Peyer's patch (tissue), 4 donors: ENCODE measurements at places on chromosomes 12 and 14. TPM values are rescaled to one million over a fixed set of nuclear protein-coding genes. Genes with fewer than 3 reads are reported as not detected.

Gene TCHP
- 120 TPM for total RNA-seq

Gene SMCO2
- total RNA-seq = not detected

GRCh38 chr14:45838597-45838996 is 585.6 kb upstream of the MIS18BP1 start:
- DNase-seq = no peak
- H3K36me3 ChIP-seq = no peaks in the 10 kb centered on the region
- H3K27me3 ChIP-seq = no peaks in the 10 kb centered on the region
- H3K4me1 ChIP-seq = no peaks in the 10 kb centered on the region
- no peak overlapping the region for H3K4me3 ChIP-seq
- H3K27ac ChIP-seq = no peak overlapping the region

DNA sequence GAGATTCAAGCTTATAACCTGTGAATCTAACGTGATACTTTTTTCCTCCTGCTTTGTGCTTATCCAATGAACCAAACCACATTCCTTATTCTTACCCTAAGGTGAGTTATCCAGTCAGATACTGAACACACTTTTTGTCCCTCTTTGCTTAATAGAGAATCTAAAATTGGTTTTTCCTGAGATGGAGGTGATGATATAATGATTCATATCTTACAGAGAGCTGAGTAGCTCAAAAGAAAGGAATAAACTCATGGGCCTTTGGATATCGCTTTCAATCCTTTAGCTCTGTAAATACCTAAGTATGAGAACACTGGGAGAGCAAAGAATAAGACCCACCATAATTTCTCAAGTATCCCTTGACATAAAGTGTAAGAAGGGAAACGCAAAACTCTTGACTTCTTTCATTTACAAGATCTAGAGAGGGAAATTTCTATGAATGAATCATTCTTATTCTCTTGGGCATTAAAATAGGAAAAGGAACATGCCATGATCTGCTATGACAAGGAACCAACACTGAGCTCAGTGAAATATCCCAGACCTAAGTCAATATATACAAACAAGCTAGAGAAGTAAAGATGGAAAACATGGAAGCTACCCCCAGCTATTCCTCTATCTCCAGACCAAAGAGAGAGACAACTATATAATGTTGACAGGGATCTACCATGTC is 81.8 kb upstream of the STAC3 start:
- no peak overlapping the region for H3K4me3 ChIP-seq
- no peaks in the 10 kb centered on the region for H3K36me3 ChIP-seq
- no peaks in the 10 kb centered on the region for H3K27me3 ChIP-seq
- no peaks in the 10 kb centered on the region for H3K4me1 ChIP-seq

- H3K4me1 ChIP-seq = no peaks in the 10 kb centered on the region
- DNase-seq = no peak
- peak overlapping the region; percentile 5 for H3K27ac ChIP-seq
- H3K27me3 ChIP-seq = no peaks in the 10 kb centered on the region
Observed at GRCh38 chr12:104182621-104183378, 32.8 kb upstream of the TXNRD1 start.

DNA sequence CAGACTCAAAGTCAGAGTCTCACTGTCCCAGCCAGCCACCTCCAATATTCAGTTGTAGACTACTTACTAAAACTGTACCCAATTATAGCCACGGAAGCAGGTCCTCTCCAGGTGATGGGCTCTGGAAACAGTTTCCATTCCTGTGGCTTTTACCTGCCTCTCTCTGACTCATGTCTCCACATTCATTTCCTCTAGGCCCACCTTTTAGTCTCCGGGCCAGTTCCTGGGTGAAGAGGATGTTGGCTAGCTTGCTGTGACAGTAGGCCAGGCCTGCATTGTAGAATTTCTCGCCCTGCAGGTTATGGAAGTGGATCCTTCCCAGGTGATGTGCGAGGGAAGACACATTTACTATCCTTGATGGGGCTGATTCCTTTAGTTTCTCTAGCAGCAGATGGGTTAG is 5.6 kb downstream of the RDH11 start:
- no peak overlapping the region for H3K4me3 ChIP-seq
- no peaks in the 10 kb centered on the region for H3K27me3 ChIP-seq
- no peak overlapping the region for H3K27ac ChIP-seq
- H3K4me1 ChIP-seq = peaks cover 7% of the 10 kb centered on the region

DNA sequence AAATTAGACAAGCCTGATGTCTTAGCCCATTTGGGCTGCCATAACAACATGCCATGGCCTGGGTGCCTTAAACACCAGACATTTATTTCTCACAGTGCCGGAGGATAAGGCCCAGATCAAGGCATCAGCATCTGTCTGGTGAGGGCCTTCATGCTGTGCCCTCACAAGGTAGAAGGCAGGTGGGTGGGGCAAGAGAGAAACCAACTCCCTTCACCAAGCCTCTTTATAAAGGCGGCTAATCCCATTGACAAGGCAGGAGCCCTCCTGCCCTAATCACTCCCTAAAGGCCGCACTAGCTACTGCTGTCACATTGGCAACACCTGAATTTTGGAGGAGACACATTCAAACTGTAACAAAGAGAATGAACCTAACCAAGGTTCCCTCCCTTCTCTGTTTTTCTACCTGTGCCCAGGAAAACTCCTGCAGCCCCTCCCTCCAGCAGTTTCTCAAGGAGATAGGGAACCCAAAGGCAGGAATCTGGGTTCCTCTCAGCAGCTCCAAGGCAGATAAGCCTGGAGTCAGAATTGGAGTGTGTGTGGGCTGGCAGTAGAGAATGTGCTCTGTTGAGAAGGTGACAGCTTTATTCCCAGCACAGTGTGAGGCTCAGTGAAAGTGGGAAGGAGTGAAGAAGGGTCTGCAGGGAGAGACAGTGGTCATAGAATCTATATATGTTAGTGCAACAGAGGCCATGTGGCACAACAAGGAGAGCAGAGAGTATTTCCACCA is 21.7 kb upstream of the GPATCH2L start:
- no peaks in the 10 kb centered on the region for H3K4me1 ChIP-seq
- H3K36me3 ChIP-seq = no peaks in the 10 kb centered on the region
- H3K27ac ChIP-seq = no peak overlapping the region
- no peaks in the 10 kb centered on the region for H3K27me3 ChIP-seq
- no peak for DNase-seq

- no peak for DNase-seq
- H3K27ac ChIP-seq = no peak overlapping the region
- no peak overlapping the region for H3K4me3 ChIP-seq
- H3K4me1 ChIP-seq = no peaks in the 10 kb centered on the region
- H3K27me3 ChIP-seq = no peaks in the 10 kb centered on the region
Observed at GRCh38 chr12:112182499-112182898, 57.1 kb downstream of the TRAFD1 start.

- no peak overlapping the region for H3K27ac ChIP-seq
- DNase-seq = no peak
- peak overlapping the region; percentile 4 for H3K4me3 ChIP-seq
- H3K27me3 ChIP-seq = no peaks in the 10 kb centered on the region
- peaks cover 52% of the 10 kb centered on the region for H3K4me1 ChIP-seq
Observed at GRCh38 chr12:65171870-65172269, 2.5 kb downstream of the LEMD3 start.

- H3K4me1 ChIP-seq = no peaks in the 10 kb centered on the region
- no peak overlapping the region for H3K27ac ChIP-seq
- H3K4me3 ChIP-seq = no peak overlapping the region
- no peak for DNase-seq
- H3K27me3 ChIP-seq = no peaks in the 10 kb centered on the region
Observed at GRCh38 chr14:64421166-64421565, 33.0 kb downstream of the MTHFD1 start.
